Activated CD8-positive, alpha-beta T cell treated with anti-CD3 and anti-CD28 coated beads, Interleukin-2, amount 10 ng/mL, durations not matched to agents 7 days and 5 days (primary cell): ENCODE measurements at places on chromosomes 5 and 9.

GRCh38 chr9:110799396-110799795 lies 130.8 kb downstream of the MUSK start:
- DNase-seq = no peak

- DNase-seq = no peak
Observed at GRCh38 chr5:95725937-95726810, 5.0 kb upstream of the RHOBTB3 start.

- no peak for DNase-seq
Observed at GRCh38 chr5:149130121-149130914, 11.0 kb upstream of the ABLIM3 start.

DNA sequence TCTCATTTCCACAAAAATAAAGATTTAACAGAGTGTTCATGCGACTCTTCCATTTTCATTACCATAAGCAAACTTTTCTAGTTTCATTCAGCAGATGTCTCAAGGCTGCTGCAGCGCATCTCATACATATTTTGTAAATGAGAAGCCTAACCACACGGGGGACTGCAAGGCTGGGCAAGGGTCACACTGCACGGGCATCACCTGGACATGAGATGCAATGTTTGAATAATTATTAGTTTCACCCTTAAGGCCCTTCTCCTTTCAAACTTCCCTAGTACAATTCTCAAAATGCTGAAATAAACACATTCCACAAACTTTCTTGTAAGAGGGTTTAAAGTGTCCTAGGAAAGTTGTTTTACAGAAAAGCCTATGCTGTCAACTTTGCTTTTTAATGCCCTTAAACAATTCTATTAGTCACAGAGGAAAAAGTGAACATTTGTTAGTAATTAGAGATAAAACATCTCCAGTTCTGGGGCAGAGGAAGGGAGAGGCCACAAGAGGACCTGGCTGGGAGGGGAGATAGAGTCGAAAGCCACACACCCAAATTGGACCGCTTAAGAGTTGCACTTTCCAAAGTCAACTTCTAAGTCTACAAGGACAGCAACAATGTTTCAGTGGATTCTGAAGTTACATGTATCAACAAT lies 1.3 kb downstream of the DENND1A start:
- no peak for DNase-seq

GRCh38 chr9:69995846-69996245 lies 47.8 kb upstream of the MAMDC2 start:
- DNase-seq = no peak

DNA sequence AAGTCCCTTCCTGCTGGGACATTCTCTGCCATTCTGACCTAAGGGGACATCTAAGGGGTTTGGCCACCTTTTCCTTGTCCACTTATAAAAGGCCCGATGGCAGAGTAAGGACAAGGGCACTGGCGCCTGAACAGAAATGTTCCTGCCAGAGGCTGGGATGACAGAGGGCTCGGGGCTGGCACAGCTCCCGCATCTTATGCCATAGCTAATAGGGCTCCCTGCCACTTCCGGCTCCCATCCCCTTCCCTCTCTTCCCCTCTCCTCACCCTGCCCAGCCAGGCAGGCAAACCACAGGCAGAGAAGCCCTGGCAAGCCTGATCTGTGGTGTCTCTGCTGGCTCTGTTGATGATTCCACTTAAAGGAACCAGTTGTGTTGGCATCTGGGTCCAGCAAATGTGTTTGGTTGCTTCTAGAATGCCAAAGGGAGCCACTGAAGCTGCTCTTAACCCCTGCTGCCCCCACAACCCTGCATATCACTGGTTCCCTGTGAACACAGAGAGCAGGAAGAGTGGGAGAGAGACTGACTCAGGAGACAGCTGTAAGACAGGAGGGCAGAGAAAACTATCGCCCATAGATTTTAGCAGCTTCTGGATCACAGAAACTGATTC lies 18.4 kb upstream of the ADRA1B start:
- no peak for DNase-seq

DNA sequence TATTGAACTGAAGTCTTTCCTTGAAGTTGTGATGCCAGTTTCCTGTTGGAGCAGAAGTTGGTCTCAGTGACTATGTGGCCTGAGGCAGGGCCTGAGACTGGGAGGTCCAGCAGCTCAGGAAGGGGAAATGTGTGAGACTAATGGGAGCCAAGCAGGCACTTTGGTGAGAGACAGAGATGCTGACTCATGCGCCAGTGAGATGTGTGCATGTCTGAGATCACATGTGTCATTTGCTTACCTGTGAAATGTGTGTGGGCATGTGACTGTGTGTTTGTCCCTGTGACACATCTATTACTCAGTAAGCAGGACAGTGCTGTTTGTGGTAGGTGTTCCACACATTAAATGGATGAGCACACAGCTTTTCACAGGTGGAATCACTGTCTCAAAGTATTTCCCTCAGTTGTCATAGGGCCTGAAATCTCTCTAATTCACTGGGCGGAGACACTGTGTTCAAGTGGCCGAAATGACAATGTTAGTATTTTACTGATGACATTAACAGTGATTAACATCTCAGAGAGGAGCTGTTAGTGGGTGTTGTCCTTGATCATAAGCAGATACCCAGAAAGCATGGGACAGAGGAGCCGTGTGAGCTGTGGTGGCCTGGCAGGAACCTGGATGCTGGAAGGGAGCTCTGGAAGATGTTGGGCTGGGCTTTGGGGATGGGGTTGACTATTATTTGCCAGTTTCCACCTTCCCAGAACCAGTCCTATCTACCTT lies 7.4 kb downstream of the NPR2 start:
- DNase-seq = peak; percentile 35

GRCh38 chr5:113268232-113268631 lies 166.6 kb downstream of the TSSK1B start:
- no peak for DNase-seq

DNA sequence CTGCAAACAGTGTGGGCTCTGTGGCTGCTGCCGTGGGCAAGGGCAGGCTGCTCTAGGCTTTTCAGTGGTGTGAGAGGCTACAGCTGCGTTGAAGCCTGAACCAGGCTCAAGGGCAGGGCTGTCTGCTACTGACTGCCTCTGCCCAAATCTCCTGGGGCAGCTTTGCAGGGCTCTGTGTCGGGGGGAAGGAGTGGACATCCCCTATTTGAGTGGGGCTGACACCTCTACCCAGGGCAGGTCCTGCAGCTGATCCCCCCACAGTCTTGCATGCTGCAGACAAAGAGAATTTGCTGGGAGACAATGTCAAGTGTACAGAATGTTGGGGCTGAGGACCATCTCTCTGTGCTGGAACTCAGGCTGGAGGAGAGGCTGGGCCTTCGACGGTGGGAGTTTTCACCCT lies 240.2 kb downstream of the PBX3 start:
- no peak for DNase-seq

DNA sequence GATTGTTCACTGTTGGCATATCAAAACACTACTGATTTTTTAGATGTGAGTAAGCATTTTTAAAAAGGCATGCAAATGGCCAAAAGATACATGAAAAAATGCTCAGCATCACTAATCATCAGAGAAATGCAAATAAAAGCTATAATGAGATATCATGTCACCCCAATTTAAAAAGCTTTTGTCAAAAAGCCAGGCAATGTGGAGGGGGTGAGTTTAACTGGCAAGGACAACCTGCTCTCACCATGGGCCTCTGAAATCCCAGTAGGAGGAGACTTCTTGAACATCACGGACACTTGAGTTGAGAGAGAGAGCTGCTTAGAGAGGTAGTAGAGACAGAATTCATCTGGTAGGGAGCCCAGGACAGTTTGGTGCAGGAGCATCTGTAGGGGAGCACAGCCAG lies 347.1 kb upstream of the MPDZ start:
- DNase-seq = no peak

GRCh38 chr5:91521334-91521733 lies 138.2 kb upstream of the ARRDC3 start:
- no peak for DNase-seq

DNA sequence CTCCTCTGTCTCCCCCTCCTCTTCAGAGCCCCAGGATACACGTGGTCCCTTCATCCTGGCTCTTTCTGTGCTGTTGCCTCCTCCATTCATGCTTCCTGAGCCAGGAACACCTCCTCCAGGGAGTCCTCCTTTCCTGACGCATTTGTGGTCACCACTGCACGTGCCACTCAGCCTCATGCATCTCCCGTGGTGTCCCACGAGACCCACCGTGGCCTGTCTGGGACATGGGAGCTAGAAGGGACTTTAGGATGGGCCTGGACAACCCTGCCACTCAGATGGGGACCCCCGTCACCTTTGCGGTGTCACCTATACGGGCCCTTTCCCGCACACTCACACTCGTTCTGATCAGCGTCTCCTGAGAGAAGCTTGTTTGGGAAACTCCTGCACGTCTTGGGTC lies 6.7 kb downstream of the GLIPR2 start:
- DNase-seq = no peak

DNA sequence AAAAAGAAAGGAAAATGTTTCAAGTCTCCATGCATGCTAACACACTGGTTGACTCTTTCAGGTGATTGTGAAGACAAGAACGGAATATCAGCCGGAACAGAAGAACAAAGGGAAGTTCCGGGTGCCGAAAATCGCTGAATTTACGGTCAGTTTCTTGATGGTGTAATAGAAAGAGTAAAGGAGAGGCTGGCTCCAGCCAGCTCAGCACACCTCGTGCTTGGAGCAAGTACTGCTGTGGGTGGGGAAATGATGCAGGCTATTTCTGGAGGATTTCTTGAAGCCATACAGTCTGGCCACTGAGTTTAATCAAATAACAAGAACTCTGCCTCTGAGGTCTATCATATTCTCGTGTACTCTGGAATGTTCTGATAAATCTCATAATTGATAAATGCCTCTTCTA lies 18.7 kb downstream of the NSG2 start:
- DNase-seq = no peak

- no peak for DNase-seq
Observed at GRCh38 chr5:43753069-43753468, 150.1 kb downstream of the NNT start.

GRCh38 chr9:89745601-89746376 lies 141.0 kb downstream of the GADD45G start:
- no peak for DNase-seq

GRCh38 chr9:98373609-98374008 lies 118.2 kb upstream of the TBC1D2 start:
- DNase-seq = no peak

GRCh38 chr5:72121780-72122445 lies 14.6 kb downstream of the MAP1B start:
- no peak for DNase-seq

- no peak for DNase-seq
Observed at GRCh38 chr5:35252963-35253362, 22.7 kb upstream of the PRLR start.

DNA sequence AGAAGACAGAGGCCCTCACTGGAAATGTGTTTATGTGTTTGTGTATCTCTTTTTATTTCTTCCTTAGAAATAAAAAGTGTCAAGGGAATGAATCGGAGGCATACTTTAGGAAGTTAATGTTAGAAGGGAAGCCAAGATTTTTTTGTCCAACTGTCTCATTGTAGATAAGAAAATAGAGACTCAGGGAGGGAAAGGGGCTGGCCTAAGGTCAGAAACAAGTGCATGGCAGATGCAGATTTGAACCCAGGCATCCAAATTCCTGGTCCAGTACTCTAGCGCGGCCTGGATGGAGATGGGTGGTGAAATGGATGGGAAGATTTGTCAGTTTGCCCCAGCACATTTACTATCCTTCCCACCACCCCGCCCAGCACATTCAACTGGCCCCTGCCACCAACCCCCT lies 19.8 kb upstream of the TNIP1 start:
- no peak for DNase-seq

DNA sequence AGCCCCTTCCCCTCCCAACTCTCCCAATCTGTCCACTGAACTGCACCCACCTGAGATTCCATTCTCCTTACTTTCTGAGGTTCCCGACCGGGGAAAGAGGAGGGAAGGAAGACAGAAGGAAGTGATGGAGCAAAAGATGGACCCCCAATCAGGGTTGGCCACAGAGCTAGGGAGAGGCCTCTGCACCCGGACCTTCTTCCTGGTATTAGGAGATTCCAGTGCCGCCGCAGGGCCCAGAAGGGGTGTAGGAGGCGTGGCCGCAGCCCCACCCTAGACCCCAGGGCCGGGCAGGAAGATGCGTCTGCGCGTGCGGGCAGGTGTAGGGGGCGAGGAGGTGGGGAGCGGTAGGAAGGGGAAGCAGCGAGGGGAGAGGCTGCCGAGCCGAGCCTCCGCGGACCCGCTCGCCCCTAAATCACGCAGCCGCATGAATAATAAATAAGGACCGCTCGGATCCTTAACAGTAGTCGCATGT lies 104.2 kb upstream of the MVB12B start:
- DNase-seq = peak; percentile 18

DNA sequence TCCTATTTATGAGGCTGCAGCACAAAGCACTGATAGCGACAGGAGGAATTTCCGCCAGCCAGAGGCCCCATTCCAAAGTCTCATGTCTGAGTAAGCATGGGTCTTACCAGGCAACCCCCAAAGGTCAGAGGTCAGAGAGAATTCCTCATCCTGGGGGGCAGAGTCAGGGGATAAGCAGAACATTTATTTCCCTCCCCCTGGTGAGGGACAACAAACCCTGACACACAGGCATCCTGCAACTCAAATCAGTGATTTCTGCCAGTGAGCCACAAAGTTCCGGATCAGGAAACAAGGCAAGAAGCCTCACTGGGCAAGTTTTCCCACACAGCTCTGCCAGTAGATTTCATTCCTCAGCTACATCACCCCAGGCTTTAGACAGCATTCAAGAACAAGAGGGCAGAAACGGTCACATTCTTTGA lies 37.0 kb downstream of the ADAMTS12 start:
- DNase-seq = no peak

DNA sequence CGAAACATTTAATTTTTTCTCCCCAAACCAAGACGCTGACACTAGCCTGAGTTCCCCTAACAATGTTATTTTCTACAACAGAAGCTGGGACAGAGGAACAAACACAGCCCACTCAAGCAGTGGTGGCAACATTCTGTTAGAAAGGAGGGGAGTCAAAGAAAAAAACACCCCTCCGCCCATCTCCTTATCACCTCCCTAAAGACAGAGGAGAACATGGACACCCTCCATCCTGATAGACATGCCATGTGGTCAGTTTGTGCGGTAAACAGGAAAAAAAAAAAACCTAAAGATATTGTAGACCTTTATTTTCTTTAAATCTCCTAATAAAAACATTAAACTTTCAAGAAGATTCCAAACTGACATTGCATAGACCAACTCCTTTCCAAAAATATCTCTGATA lies 2.9 kb upstream of the DPM2 start:
- no peak for DNase-seq

DNA sequence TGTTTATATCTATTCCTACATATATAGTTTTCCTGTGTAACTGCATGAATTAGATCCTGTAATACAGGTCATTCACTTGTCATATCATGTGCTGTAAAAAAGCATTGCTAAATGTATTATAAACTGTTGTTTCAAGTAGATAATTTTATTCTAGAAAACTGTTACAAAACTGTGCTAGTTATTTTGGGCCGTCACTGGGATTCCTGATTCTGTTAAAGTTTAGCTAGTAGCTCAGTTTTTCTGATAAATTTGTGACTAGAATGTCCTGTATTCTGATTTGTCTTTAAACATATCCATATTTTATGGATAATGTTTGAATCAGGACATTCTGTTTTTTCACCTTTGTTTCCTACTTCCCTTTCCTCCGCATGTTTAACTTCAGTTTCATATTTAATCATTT lies 5.4 kb downstream of the SLF1 start:
- DNase-seq = no peak
